ENCODE measurements at places on chromosomes 13 and 19.

- DNase-seq, result peak; percentile 2
These were observed 2138.5 kb upstream of the PCDH20 start for GRCh38 chr13:63554157-63554556.

DNA sequence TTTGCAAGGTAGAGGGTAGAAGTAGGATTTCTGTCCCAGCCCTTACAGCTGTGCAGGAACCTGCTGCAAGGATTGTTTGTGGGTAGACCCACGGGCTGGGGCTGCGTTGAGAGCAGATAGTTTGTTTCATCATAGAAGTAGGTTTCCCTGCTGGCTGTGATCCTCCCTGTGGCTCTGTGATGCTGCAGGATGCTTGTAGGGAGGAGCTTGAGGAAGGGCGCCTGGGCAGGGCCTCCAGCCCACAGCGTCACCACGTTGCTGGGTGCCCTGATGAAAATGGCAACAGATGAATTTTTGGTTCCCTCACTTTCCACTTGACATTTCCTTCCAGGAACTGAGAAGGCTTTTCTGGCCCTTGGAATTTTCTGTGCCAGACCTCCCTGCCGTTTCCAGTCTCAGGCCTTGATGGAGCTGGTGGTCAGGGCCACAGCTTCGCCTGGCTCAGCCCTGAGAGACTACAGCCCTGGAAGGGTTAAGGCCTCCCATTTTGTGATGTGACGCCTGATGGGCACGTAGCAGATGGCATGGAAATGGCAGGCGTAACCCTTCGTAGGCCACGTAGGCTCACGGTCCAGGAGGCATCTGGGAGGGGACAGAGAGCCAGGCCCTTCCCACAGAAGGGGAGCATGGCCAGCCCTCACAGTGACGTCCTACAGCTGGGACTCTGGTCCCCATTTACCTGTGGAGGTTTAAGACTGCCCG is 42.2 kb downstream of the GATAD2A start:
- DNase-seq, result no peak

GRCh38 chr19:30047432-30047831 is 105.4 kb downstream of the URI1 start:
- DNase-seq, result no peak

DNA sequence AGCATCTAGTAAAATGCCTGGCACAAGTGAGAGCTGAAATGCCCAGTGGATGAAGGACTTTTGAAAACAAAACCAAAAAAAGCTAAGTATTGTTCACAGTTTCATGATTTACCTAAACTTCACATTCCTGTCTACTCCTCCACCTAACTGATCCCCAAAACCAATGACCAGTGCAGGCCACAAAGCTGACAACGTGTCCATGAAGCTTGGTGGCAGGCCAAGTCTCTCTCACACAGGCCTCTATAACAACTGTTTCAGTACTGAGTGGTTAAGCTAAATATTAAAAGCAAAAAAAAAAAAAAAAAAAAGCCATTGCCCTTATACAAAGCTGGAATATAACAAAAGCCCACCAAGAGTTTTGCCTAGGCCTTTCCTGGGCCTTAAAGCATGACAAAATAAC is 36.4 kb downstream of the STK24 start:
- DNase-seq, result peak; percentile 12

- no peak for DNase-seq
These were observed 847.2 kb upstream of the GPC6 start for GRCh38 chr13:92379371-92379770.

DNA sequence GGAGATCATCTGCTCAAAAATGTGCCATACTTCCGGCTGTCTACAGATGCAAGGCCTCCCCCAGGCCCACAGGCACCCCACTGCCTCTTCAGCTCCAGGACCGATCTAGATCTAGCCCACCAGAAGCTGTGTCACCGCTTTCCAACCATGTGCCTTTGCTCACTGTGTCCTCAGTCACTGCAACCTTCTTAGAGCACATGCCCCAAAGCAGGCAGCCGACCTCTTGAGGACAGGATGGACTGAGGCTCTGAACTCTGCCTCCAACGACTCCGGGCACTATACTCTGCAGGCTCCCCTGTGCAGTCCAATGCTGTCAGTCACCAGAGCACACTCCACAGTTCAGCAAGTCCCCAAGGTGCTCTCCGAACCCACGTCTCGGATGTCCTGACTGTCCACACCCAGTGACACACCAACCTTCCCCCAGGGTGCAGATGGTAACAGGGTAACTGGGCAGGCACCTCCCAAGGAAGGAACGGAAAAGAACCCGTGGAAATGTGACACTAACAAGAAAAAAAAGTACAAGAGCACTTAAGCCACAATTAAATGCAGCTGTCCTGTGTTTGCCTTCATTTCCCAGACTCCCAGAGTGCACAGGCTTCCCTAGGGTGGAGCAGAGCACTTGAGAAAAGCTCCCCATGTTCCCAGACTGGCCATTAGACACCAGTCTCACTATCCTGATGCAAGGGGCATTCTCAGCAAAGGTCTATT is 4.8 kb downstream of the STK24 start:
- peak; percentile 27 for DNase-seq
